8988T (cell line): ENCODE measurements at places on chromosomes 2 and 18.

DNA sequence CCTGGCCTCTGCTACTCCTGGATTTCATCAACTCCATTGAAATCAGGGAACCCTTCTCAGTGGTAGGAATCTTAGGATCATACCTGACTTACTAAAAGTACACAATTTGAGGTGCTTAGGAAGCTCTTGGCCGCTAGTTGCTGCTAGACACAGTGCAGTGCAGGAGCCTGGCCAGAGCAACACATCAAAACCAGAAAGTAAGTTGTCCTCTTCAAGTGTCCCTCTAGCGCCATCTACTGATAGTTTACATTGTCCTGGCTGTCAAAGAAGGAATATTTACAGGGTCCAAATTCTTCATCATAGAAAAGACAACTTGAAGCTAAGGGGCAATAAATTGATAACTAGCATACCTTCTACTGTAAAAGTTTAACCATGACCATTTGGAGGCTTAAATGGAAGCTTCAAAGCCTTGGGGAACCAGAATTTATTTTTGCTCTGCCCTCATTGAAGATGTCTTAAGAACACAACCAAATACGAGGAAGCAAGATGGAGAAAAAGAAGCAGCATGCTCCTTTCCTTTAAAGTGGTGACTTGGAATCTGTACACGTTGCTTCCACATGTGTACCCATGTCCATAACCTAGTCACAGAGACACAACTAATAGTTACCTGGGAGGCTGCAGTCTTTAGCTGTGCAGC lies 889.1 kb upstream of the GCFC2 start:
- DNase-seq: peak; percentile 7

GRCh38 chr2:29991086-29991485 lies 69.7 kb upstream of the ALK start:
- DNase-seq: no peak

- DNase-seq: no peak
These were observed 95.3 kb downstream of the MREG start for GRCh38 chr2:215917953-215918620.

DNA sequence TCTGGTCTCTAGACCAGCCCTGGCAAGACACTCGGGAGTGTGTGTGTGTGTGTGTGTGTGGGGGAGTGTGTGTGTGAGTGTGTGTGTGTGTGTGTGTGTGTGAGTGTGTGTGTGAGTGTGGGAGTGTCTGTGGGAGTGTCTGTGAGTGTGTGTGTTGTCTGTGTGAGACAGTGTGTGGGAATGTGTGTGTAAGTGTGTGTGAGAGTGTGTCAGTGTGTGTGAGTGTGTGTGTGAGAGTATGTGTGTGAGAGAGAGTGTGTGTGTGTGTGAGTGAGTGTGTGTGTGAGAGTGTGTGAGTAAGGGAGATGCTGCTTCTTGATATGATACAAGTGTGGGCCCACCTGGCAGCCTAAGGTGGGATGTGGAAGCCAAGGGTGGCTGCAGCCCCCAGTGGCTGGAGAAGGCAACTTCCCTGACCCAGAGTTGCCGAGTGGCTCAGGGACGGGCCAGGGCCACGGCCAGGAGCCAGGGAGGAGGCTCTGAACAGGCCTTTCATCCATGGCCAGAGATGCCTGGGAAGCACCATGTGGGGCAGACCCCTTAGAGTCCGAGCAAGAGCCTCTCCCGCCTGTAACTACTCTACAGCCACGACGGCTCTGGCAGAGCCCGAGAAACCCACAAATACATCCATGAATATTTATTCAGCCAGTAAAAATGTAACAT lies 159.3 kb upstream of the MYCN start:
- peak; percentile 49 for DNase-seq

DNA sequence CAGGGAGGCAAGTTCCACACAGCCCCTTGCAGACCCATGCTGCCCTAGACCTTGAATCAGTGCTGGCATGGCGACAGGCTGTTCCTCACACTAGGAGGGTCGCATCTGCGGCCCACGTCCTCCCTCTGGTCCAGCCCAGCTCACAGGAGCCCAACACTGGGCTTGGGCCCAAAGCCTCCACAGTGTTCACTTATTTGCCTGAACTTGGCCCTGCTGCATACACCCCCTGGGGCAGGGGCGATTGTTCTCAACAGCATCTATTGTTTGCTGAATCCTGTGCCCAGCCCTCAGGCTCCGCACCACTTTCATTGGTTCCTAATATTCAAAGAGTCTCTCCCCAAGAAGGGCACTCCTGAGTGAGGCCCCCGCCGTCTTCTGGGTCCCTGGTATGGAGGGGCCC lies 90.7 kb downstream of the ZBTB7C start:
- DNase-seq: no peak

DNA sequence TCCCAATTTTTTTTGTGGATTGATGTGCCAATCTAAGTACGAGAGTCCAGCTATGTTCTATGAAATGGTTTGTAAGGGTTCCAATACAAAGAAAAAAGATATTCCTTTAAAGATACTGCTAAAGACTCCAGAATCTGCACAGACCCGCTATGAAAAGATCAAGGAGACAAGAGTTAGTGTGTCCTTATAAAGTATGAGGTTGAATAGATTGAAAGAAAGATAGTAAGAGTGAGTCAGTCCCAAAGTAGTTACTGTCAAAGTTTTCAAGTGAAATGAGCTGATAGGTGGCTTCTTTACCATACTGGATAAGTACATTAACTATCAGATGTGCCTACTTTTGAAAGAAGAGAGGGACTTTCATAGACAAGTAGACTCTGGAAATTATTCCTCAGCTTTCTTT lies 17.9 kb upstream of the EHBP1 start:
- DNase-seq: no peak

- DNase-seq: no peak
These were observed 247.5 kb downstream of the DYSF start for GRCh38 chr2:71700658-71701397.

GRCh38 chr2:239880396-239880795 lies 144.7 kb downstream of the NDUFA10 start:
- DNase-seq: no peak

GRCh38 chr2:6986301-6986911 lies 69.2 kb downstream of the RNF144A start:
- DNase-seq: no peak

GRCh38 chr2:205682239-205682970 lies at the start of gene NRP2:
TSS of gene NRP2 (plus strand) at chr2:205682501. CDS start at chr2:205683291, 790 bp downstream.
- DNase-seq: peak; percentile 72

- DNase-seq: no peak
These were observed 16.9 kb upstream of the VPS54 start for GRCh38 chr2:64036034-64036705.

- no peak for DNase-seq
These were observed 101.9 kb downstream of the DNER start for GRCh38 chr2:229612384-229612971.

DNA sequence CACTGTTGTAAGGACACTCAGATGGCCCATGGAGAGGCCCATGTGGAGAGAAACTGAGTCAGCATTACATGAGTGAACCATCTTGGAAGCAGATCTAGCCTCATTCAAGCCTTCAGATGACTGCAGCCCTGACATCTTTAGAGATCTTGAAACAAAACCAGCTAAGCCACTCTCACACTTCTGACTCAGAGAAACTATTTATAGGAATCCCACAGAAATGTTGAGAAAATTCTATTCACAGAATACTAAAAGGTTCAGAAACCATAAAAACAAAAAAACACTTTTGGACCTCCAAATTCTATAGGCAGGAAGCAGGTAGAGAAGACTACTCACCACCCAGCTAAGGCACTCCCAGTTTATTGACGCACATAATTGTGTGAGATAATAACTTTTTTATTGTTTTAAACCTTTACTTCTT lies 8.7 kb downstream of the TMEM169 start:
- DNase-seq: no peak

DNA sequence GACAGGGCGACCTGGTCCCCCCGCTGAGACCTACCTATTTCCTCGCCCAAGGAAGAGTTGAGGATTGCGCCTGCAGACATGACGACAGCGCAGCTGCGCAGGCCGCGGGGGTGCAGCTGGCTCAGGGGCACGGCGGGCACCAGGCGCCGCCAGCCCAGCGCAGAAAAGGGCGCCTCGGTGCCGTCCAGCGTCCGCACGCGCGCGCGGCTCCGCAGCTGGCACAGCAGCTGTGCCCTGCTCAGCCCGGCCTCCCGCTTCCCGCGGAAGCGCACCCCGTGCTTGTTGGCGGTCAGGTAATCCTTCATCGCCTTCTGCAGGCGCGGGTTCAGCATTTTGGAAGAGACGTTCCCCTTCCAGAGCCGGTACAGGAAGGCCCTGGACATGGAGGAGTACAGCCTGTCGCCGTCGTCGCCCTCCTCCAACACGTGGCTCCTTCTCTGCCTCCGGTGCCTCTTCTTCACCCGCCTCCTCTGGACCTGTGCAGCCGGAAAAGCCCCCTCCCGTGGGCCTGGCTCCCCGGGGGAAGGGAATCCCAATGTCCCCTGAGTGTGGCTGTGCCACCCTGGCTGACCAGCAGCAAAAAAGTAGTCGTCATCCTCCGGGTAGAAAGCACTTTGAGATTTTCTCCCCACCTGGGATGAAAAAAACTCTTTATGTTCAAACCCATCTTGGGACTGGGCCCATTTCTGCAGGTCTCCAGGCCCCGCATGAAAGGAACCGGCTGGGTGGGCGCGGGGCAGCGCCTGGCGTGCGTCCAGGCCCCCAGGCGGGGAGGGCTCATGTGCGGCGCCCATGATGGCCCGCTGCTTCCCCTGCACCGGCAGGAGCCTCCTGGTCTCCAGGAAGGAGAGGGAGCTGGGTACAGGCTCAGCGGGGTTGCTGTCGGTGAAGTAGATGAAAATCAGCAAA lies 42.7 kb downstream of the ST6GAL2 start:
- DNase-seq: no peak

DNA sequence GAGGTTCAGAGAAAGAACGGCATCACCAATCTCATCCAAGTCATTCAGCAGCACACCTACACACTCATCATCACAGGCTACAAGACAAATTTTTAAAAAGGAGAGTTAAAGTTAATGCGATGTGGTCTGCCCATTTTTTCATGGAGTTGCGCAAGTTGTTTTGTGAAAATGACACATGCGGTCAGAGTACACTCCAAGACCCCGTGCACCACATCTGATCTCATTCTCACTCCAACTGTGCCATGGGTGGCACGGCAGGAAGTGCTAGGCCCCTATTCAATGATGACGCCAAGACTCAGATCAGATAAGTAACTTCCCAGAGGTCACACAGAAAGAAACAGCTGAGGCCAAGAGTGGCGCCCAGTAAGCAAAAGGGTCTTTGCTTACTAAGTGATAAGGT lies 119.8 kb downstream of the LAMA1 start:
- DNase-seq: no peak

GRCh38 chr2:55490554-55490953 lies 29.0 kb upstream of the CFAP36 start:
- DNase-seq: no peak

GRCh38 chr2:235610696-235611257 lies 116.9 kb downstream of the AGAP1 start:
- no peak for DNase-seq

GRCh38 chr2:98433363-98433964 lies 11.2 kb upstream of the INPP4A start:
- DNase-seq: no peak

GRCh38 chr2:219512524-219513216 lies 1.6 kb upstream of the ASIC4 start:
- no peak for DNase-seq
